ENCODE measurements at places on chromosomes 12 and 14.

DNA sequence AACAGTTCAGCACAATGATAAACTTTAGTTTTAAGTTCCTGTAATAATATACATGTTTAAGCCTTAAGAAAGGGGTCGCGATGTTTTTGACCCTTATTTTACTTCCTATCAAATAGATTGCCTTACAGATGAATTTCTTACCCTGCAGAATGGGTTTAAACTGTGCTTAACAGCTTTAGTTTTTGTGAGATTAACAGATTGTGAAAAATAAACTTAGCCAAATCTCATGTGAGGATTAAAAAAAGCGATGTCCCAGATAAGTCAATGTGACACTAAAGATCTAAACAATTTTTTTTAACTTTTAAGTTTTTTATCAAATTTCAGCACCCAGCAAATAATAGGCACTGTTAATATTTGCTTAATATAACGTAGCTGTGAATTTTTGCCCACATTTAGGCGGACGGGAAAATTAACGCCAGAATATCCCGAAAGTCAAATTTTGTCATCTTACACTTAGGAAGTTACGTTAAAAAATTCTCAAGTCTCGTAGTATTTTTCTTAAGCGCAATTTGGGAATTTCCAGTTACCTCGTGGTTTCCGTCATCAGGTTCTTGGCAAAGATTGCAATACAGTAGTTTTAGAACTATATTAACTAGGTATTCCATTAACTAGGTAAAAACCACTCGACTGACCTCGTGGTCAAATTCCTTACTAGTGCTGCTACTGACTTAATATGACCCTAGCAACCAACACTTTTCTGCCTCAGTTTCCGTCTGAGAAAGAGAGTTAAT, 1.2 kb downstream of the HNRNPC start:
- peak; percentile 34 for DNase-seq

DNA sequence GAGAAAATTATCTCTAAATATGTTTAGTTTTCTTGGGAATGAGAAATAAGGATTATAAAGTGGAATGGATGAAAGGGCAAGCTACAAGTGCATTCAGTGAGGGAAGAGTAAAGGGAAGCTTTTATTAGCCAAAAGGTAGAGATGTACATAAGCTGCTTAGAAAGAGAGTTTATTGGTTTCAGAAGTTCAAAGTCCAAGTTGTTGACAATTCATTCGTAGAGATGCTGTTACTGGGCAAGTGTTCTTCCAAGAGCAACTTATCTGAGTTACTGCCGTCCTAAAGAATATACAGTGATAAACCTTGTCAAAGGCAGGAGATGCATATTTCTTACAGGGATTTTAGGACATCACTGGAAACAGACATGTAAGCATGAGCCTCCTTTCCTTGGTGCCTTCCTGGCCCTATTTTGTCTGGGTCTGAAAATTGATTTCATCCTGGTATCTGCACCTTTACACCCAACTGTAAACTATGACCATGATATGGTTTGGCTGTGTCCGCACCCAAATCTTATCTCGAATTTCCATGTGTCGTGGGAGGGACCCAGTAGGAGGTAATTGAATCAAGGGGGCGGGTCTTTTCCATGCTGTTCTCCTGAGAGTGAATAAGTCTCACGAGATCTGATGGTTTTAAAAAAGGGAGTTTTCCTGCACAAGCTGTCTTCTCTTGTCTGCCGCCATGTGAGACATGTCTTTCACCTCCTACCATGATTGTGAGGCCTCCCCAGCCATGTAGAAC, 46.8 kb downstream of the TRMT5 start:
- no peak for DNase-seq

DNA sequence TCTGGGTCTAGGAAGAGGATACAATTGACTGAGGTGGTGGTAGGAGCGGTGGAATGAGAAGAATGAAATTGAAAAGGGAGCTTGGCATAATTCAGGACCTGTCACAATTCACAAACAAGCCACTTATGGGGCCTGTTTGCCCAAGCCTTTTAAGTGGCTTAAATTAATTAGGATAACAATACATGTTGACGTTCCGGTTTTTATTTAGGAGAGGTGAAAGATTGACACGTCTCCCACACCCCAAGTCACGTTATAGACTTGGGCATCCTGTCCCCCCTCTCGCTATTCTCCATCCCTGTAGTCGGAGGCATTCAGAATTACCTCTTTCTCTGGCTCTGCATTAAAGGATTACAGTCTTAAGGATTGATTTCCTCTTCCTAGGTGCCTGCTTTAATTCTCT, 954 bp upstream of the CALCOCO1 start:
- no peak for DNase-seq

GRCh38 chr12:70365648-70366518, at the start of gene KCNMB4:
KCNMB4 (plus strand) TSS chr12:70366290; CDS start chr12:70366735, 445 bp downstream.
- peak; percentile 71 for DNase-seq

DNA sequence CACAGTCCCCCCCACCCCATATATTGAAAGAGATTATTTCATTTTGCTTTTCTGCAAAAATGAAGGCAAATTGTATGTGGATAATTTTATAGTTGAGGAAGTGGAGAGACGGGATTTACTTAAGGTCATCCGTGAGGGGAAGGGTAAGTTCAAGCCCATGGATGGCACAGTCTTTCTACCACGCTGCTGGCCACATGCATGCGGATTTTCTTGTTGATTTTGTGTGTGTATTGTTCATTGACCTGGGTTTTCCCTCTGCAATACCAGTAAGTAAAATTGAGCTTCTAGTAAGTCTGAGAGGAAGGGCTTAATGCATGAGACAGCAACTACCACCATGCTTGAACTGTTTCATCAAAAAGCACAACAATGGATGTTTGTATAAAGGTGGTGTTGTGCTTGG, 35.1 kb downstream of the ACACB start:
- no peak for DNase-seq

- DNase-seq: no peak
Observed at GRCh38 chr14:80618751-80619329, 322.7 kb downstream of the CEP128 start.

DNA sequence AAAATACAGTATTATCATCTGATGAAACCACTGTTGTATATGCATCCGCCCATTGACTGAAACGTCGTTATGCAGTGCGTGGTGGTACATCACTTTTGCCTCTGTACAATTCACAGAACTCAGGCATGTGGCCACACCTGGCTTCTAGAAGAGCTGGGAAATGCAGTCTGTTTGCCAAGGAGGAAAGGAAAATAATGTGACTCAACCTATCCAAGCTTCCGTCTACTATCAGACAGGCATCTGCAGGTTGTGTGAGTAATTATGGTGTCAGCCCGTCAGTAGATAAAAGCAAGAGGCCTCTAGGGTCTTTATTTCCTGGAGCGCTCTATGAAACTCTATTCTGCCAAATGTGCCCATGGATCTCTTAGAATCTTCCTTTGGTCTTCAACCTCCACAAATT, 111.6 kb downstream of the BBS10 start:
- DNase-seq: no peak

- DNase-seq: no peak
Observed at GRCh38 chr14:70803321-70804310, 5.7 kb downstream of the MAP3K9 start.

DNA sequence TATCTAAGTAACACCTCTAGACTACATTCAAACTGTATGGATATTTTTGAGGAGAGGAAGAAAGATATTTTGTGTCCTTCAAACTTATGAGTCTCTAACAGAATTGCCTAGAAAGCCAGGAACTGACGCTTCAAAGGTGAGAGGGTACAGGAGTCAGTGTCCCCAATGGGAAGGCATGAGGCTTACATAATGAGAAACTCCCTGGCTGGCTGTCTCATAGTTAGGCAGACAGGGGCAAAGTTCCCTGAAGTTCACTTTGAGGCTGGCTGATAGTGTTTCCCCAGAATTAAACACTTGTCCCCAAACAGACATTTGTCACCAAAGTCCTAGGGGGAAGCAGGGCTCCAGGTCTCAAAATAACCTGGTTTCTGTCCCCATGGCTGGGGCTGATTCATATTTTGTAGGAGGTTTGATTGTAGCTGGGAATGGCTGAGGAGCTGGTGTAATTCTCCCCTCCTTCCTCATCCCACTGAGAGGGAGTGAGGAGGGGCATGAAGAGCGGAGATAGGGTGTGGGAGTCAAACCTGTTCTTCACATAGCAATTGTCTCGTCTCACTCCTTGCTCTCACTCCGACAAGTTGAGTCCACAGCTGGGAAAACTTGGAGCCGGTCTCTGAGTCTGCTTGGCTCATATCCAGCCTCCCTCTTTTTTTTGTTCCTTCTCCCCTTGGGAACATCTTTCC, 56.4 kb upstream of the CISTR start:
- no peak for DNase-seq

DNA sequence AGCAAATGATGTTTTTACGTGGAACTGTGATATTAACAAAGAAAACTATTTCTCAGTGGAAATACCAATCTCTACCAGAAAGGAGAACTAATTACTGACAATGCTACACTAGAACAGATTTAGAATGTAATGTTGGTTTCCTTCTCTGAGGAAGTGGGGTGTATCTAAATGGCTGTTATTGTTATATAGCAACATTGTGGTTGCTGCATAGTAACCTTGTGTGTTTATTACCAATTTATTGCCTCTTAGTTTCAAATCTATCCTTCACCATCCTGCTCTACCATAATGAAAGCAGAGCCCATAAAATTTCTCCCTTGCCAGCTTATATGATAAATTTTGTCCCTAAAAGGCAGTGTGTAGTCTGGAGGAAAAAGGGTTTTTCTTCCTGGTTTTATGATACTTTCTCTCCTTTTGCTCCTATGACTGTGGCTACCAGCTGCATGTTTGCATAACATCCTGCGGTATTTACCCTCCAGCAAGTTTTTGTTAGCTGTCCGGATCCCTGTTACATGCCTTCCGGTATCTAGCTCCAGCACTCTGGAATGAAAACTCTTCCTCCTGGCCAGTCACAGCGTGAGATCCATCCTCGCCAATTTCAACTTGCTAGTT, 5.7 kb upstream of the KLRK1 start:
- no peak for DNase-seq

DNA sequence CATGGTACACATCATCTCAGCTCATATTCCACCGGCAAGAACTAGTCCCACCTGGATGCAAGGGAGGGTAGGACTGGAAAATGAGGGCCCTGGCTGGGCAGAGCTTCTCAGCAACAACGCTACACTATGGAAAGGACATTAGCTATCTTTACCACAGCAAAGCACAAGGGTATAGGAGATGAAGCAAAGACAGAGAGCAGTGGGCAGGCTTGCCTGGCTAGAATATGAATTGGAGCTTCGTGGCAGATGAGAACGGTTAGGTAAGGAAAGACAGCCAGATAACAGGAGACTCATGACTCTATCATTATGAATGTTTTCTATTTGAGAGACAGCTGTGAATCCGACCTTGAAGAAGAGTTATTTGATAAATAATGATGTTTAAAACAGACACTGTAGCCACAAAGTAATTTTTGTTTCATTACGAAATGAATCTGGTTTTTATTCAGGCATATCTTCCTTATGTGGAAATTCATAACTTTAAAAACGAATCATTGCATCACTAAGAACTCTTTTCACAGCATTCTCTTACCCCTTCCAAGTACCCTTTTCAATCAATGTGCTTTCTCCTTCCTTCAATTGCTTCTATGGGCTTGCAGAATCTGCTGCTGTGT, 59.1 kb upstream of the PCED1B start:
- DNase-seq: no peak

DNA sequence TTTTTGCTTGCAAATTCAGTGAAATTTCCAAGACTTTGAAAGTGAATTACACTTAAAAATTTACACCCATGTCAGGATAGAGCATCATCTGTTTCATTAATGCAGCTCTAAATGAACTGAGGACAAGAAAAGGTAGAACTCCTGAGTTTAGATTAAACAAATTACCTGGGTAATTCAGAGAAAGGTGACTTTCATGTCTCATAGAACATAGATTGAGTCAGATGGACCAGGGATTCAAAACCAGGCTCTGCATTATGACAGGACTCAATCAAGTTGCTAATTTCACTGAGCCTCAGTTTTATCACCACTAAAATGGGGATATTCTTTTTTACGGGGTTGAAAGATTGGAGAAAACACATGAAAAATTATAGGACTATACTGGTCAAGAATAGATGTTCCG, 4.5 kb downstream of the ARHGDIB start:
- DNase-seq: no peak

DNA sequence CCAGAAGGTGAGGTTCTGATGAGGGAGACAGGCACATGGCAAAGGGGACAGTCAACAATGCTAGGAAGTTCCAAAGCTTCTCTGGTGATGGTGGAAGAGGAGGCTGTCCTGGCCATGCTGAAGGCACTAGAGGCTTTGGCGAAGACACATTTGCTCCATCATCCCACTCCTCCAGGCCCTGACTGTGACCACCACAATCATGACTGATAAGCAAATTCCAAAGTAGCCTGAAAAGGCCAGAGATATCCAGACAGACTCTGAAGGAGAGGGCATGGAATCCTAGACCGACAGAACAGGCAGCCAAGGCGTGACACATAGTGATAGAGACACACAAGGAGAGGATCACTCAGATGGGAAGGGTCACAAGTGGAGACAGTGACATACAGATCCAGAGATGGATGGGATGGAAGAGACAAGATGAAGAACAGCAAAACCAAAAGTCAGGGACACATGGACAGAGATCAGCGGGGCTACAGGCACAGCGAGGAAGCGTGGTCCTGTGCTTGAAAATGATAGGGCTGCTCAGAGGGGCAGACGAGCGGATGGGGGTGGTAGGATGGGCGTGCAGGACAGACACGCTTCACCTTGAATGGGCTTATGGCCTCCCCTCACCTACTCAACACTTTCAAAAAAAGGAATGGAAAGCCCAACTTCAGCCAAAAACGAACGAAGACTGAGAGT, 1.3 kb downstream of the ZFHX2 start:
- DNase-seq: no peak

DNA sequence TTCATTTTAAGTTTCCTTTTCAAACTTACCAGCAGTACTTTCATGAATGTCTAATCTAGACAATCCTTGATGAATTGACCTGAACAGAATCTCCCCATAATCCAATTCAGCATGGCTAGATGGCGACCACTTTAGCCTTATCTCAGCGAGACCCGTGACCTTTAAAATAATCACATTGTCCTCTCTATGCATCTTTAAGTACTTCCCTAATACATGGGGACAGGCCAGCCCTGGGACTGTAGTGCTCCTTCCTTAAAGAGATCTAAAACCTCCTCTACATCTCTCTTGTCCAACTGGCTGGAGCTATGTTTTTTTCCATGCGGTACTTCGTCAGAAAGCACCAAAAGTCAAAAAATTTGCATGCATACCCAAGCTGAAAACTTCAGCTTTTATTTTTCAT, 746.0 kb downstream of the VRK1 start:
- no peak for DNase-seq

GRCh38 chr14:25696176-25696575, 646.2 kb upstream of the STXBP6 start:
- DNase-seq: no peak

- DNase-seq: no peak
Observed at GRCh38 chr14:98607341-98607910, 664.6 kb downstream of the BCL11B start.

DNA sequence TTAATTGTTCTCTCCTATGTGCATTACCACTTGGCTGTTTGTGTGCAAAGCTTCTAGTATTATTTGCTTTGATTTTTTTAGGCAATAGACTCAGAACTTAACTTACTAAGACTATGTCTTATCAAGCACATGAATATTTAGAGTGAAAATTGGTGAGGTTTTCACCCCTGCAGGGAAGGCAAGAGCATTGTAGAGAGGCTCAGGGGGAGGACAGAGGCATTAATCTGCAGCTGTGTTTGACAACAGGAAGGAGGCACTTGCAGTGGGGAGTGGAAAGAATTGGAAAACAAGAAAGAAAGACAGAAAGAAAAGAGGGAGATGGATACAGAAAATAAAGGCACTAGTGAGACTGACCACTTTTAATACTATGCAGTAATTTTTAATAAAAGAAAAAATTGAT, 431.6 kb downstream of the PDZRN4 start:
- no peak for DNase-seq
